Suprapubic skin (tissue), 4 donors: ENCODE measurements at places on chromosomes 6 and 20. TPM values are rescaled to one million over a fixed set of nuclear protein-coding genes. Genes with fewer than 3 reads are reported as not detected.
A peak's percentile ranks its signal among the peaks of the same experiment; 100 is the strongest.

GRCh38 chr6:158636778-158637177 is 7.8 kb downstream of the DYNLT1 start:
- H3K4me3 ChIP-seq, result no peak overlapping the region
- H3K4me1 ChIP-seq, result peaks cover 11% of the 10 kb centered on the region
- no peak for DNase-seq
- H3K36me3 ChIP-seq, result peaks cover 30% of the 10 kb centered on the region
- no peak overlapping the region for H3K27ac ChIP-seq

The SMLR1 gene
- not detected for total RNA-seq

The CRISP3 gene
- total RNA-seq, result 5.1 TPM

GRCh38 chr6:147222160-147222838 is 18.1 kb downstream of the STXBP5 start:
- no peaks in the 10 kb centered on the region for H3K4me1 ChIP-seq
- peaks cover 3% of the 10 kb centered on the region for H3K36me3 ChIP-seq
- no peak for DNase-seq
- H3K4me3 ChIP-seq, result no peak overlapping the region
- H3K27me3 ChIP-seq, result no peaks in the 10 kb centered on the region

DNA sequence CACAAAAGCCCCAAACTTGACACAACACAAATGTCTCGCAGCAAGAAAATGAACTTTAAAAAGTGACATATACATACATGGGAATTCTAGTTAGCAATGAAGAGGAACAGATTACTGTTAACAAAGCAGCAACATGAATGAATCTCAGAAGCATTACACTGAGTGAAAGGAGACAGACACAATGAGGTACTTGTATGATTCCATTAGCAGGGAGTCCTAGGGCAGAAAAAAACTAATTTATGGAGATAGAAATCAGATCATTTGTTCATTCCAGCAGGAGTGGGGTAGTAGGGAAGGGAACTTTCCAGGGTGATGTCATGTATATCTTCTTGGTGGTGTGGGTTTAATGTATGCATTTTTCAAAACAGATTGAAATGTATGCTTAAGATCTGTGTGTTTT is 524.4 kb downstream of the KIF16B start:
- no peaks in the 10 kb centered on the region for H3K36me3 ChIP-seq
- no peak overlapping the region for H3K27ac ChIP-seq
- no peak overlapping the region for H3K4me3 ChIP-seq
- DNase-seq, result no peak
- H3K4me1 ChIP-seq, result no peaks in the 10 kb centered on the region

The RBPJL gene
- not detected for total RNA-seq

The ADIG gene
- total RNA-seq, result not detected

DNA sequence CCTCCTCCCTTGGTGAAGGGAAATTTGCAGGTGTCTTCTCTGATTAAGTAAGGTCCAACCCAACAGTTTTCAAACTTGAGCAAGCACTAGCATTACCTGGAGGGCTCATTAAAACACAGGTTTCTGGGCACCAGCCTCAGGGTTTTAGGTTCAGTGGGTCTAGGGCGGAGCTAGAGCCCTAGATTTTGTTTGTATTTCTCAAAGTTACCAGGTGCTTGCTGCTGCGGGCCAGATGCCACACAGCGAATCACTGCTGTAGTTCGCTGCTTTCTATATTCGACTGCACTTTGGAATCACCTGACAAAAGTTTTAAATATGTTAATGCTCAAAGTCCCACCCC is 869 bp downstream of the COL21A1 start:
- no peak for DNase-seq
- no peaks in the 10 kb centered on the region for H3K36me3 ChIP-seq
- peak overlapping the region; percentile 57 for H3K27ac ChIP-seq
- peaks cover 46% of the 10 kb centered on the region for H3K4me1 ChIP-seq

The MCCD1 gene
- not detected for total RNA-seq

The TFAP2A gene
- total RNA-seq, result 86.8 TPM

DNA sequence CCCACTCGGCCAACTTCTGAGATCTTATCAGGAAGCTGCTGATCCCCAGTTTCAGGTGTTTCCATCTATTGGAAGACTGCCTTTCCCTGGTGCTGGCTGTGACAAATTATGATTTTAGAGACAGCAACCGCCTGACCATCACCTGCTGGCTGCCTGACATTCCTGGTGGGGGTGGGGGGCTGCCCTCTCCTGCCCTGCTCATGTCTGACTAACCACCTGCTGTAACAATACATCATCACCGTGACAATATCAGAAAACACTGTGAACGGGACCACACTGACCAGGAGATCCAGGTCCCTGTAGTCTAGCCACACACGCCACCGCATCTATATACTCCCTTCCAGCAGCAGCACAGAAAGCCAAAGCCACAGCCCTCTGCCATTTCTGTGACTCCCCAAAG is 537.5 kb downstream of the QKI start:
- H3K27ac ChIP-seq, result no peak overlapping the region
- DNase-seq, result no peak
- H3K4me1 ChIP-seq, result peaks cover 28% of the 10 kb centered on the region
- no peak overlapping the region for H3K4me3 ChIP-seq
- no peaks in the 10 kb centered on the region for H3K27me3 ChIP-seq

The EYA4 gene
- total RNA-seq, result 0.23 TPM

DNA sequence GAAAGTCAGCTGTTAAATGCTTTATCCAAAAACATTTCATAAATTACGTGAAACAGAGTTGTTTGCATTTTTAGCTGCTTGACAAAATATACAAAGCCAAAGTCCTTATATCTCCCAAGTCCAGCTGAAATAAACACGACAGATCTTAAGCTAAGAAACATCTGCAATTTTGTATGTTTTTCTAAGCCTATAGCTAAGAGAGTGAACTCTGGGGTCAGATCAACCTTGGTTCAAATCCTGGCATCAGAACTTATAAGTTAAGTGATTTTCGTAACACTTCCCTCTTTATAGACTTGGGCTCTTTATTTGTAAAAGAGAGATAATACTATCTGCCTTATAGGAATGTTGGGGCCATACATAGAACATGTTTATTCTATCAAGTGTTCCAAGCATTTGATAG is 176.7 kb downstream of the PTPRK start:
- H3K27me3 ChIP-seq, result no peaks in the 10 kb centered on the region
- no peaks in the 10 kb centered on the region for H3K36me3 ChIP-seq
- H3K4me1 ChIP-seq, result peaks cover 5% of the 10 kb centered on the region
- DNase-seq, result no peak

The C2 gene
- 4.9 TPM for total RNA-seq

DNA sequence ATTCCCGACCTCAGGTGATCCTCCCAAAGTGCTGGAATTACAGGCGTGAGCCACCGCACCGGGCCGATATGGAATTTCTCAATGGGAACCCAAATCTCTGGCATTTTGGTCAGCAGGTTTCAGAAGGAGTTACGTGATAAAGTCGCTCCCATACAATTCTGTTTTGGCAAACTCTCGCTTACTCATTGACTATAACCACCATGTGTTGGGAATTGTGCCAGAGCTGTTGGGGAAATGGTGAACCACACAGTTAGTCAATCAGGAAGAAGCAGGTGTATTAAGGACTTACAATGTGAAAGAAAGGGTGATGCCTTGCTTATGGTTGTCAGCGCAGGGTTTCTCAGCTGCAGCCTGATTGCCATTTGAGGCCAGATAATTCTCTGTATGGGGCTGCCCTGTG is 410.5 kb downstream of the QKI start:
- H3K4me1 ChIP-seq, result no peaks in the 10 kb centered on the region
- no peaks in the 10 kb centered on the region for H3K36me3 ChIP-seq
- H3K27ac ChIP-seq, result no peak overlapping the region
- DNase-seq, result no peak

GRCh38 chr6:106799031-106799894 is 169.9 kb downstream of the QRSL1 start:
- H3K4me3 ChIP-seq, result no peak overlapping the region
- H3K36me3 ChIP-seq, result no peaks in the 10 kb centered on the region
- no peak overlapping the region for H3K27ac ChIP-seq
- peaks cover 2% of the 10 kb centered on the region for H3K27me3 ChIP-seq
- no peak for DNase-seq

DNA sequence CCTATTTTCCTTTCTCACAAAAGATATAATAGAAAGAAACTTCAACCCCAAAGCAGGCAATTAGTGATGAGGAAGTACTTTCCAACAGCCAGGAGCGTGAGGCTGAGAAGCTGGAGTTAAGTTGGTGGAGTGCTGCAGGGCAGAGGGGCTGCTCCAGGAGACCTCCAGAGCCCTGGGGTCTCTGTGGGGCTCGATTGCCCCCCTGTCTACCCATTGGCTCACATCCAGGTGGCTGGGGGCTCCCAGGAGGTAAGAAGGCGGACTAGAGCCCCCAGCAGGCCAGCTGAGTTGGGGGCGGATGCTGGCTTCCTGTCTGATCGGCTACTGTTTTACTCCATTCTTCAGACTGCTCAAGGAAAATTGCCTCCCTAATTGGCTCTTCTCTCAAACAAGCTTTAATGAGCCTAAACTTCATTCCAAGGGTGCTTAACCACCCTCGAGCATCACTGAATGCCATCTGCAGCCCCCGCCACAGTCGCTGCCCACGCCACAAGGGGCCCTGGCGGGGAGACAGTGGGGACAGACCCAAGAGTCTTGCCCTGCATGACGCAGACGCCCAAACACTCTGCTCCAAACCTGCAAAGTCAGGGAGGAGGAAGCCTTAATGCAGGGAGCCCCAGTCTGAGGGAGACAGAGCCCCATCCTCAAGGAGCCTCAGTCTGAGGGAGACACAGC is 78.6 kb downstream of the MDGA1 start:
- no peaks in the 10 kb centered on the region for H3K4me1 ChIP-seq
- H3K36me3 ChIP-seq, result no peaks in the 10 kb centered on the region
- H3K27ac ChIP-seq, result no peak overlapping the region
- H3K27me3 ChIP-seq, result peaks cover 45% of the 10 kb centered on the region

GRCh38 chr6:71386215-71386614 is 97.6 kb downstream of the OGFRL1 start:
- H3K4me3 ChIP-seq, result no peak overlapping the region
- no peak for DNase-seq
- H3K36me3 ChIP-seq, result no peaks in the 10 kb centered on the region
- H3K27me3 ChIP-seq, result no peaks in the 10 kb centered on the region

The C20orf202 gene
- not detected for total RNA-seq

The ATP6V1G2 gene
- 1.6 TPM for total RNA-seq

The HLA-DQA2 gene
- 12.5 TPM for total RNA-seq

DNA sequence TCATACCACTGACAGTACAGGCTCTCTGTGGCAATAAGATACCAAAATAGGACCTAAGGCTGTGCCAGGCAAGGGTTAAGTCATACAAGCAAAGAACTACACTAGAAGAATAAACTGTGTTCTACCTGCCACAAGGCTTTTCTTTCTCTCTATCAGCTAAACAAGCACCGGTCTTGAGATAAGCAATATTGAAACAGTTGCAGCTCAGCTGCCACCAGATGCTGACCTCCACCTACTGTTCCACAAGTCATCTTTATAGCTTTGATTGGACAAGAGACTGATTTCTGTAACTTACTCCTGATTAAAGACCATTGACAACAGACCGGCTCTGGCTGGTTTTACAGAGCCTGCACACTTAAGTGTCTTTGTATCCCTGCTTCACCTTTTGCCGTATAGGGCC is 24.1 kb downstream of the SCP2D1 start:
- no peak overlapping the region for H3K27ac ChIP-seq
- no peaks in the 10 kb centered on the region for H3K4me1 ChIP-seq
- H3K36me3 ChIP-seq, result no peaks in the 10 kb centered on the region

The HLA-DQB2 gene
- total RNA-seq, result 60.4 TPM

DNA sequence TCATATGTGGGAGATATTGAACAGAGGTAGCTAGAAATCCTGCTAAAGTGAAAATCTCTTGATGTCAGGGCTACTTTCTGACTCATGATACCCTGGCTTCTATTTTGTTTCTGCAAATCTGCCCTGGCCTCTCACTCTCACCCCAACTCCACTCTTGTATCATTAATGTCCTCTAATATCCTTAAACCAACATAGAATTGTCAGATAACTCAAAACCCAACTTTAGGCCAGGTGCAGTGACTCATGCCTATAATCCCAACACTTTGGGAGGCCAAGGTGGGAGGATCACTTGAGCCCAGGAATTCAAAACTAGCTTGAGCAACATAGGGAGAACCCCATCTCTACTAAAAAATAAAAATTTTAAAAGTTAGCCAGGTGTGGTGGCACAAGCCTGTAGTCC is 33.8 kb upstream of the OSTM1 start:
- no peak overlapping the region for H3K4me3 ChIP-seq
- H3K27ac ChIP-seq, result no peak overlapping the region
- peaks cover 20% of the 10 kb centered on the region for H3K27me3 ChIP-seq

- no peaks in the 10 kb centered on the region for H3K27me3 ChIP-seq
- peak within 1 kb of the TSS; percentile 89 for H3K4me3 ChIP-seq
- peaks cover 42% of the 10 kb centered on the region for H3K4me1 ChIP-seq
- no peaks in the 10 kb centered on the region for H3K36me3 ChIP-seq
- peak within 1 kb of the TSS; percentile 76 for H3K27ac ChIP-seq
Observed at GRCh38 chr20:64062596-64063388, at the start of gene TCEA2. Gene TCEA2, plus strand, starts transcription at chr20:64063198. Its CDS starts 115 bp downstream, at chr20:64063313.

DNA sequence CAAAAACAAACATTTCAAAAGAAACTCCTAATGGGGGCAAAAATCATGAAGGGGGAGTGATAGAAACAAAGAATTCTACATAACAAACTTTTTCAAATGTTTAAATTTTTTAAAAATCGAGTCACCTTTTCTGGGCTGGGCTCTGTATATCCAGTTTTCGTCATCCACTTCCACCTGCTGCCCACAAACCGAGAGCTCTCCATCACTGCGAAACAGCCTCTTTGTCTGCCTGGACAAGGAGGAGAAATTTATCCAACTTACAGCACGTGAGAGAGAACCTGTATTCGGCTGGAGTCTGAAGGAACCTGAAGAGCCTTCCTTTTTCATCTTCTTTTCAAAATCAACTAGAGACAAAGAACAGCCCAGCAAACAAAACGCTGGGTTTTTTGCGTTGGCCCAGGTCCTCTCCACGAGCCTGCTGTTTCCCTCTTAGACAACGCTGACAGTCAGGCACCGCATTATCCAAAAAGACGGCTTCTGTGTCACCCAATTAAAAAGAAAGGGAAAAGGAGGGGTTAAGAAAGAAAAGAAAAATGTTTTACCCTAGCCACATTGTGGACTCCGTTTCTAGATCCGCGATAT is 72.4 kb upstream of the NHSL1 start:
- H3K27ac ChIP-seq, result no peak overlapping the region
- no peak for DNase-seq
- H3K4me3 ChIP-seq, result peak overlapping the region; percentile 48
- no peaks in the 10 kb centered on the region for H3K36me3 ChIP-seq
- H3K4me1 ChIP-seq, result peaks cover 17% of the 10 kb centered on the region
- H3K27me3 ChIP-seq, result no peaks in the 10 kb centered on the region

- no peak for DNase-seq
- no peaks in the 10 kb centered on the region for H3K27me3 ChIP-seq
- H3K27ac ChIP-seq, result no peak overlapping the region
- H3K36me3 ChIP-seq, result no peaks in the 10 kb centered on the region
- no peak overlapping the region for H3K4me3 ChIP-seq
Observed at GRCh38 chr20:14838663-14839628, 501.5 kb upstream of the FLRT3 start.

DNA sequence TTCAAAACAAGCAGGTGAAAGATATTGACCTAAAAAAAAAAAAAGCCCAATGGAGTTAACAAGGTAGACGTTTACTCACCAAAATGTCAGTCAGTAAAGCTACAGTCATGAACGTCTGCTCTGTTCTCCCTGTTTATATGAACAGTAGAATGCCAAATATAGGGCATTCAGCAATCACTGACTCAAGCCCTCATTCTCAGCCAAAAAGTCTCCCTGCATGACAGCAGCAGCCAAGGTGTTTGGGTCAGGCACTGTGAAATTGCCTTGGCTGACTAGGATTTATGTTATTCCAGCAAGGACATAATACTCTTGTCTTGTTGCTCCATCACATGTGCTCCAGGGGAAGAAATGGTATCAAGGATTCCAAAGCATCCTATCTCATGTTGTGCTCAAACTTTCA is 194.7 kb upstream of the RSPO3 start:
- H3K27me3 ChIP-seq, result no peaks in the 10 kb centered on the region
- H3K27ac ChIP-seq, result no peak overlapping the region
- no peak for DNase-seq
- H3K36me3 ChIP-seq, result no peaks in the 10 kb centered on the region
- H3K4me1 ChIP-seq, result no peaks in the 10 kb centered on the region
